SJSA1 (cell line): ENCODE measurements at places on chromosomes 7 and 10.

GRCh38 chr7:123440101-123440548, 94.3 kb downstream of the IQUB start:
- no peak for DNase-seq

GRCh38 chr7:132654150-132654549, 77.9 kb upstream of the PLXNA4 start:
- no peak for DNase-seq

DNA sequence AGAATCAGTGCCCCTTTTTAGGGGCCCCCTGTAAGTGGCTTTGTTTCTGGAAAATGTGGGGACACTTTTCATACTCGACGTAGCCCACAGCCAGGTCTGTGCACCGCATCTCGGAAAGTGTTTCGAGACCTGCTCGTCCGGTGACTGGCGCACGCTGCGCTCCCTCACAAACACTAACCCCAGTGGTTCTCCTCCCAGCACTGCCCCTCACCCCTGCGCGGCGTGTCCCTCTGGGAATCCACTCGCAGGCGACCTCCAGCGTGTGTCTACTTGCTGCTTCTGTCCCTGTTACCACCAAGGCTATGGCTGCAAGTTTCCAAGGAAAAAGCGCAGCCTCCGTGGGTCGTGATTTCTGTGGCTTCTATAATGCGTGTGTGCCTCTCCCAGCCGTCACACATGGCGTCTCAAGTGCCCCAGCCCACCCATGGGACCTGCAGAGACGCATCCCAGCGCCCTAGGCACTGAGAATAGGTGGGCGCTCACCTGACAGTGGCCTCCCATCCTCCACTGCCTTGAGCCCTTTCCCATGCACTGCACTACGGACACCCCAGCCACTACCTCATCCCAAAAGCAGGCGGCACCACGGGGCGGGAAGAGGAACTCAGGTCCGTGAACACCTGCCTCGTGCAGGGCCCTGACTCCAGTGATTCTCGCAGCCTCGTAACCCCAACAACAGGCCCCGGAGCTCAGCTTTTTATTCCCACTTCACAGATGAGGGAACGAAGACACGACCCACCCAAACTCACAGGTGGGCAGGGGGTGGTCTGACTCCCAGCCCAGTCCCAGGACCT, 49.3 kb downstream of the PTPRN2 start:
- DNase-seq = no peak

DNA sequence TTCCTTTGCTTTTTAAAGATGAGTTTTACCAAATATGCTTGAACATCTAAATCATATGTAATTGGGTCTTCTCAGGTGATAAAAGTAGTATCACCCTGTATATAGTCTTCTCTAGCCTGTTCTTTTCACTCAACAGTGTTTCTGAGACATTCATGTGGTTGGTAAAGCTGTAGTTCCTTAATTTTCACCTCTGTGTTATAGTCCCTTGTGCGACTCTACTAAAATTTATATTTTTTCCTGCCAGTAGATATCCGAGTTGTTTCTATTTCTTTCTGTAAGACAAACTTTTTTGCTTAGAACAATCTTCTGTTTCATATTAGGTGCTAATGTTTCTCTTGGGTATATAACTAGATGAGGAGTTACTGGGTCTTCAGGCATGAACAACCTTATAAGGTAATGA, 35.6 kb downstream of the SYPL1 start:
- no peak for DNase-seq

GRCh38 chr7:98520356-98520951, 96.6 kb upstream of the NPTX2 start:
- DNase-seq = no peak

GRCh38 chr10:93813507-93814465, 56.0 kb downstream of the LGI1 start:
- peak; percentile 71 for DNase-seq

- no peak for DNase-seq
Observed at GRCh38 chr10:58399410-58399809, 14.2 kb downstream of the TFAM start.

DNA sequence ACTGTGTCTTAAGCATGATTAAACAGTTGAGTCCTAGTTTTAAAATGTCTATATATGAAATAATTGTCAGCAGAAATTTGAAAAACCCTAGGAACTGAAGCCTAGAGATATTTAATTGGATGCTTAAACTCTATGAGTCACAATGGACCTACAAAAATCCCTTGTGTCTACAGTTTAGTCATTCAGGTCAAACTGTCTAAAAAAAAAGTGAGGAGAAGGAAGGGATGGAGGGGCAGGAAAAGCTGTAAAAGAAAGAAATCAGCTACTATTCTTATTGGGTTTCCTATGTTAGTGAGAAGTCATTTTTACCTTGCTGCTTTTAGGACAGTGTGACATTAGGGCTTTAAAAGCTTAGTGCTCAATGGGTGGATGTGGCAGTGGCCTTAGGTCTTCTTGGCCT, 406.1 kb upstream of the FZD8 start:
- no peak for DNase-seq

DNA sequence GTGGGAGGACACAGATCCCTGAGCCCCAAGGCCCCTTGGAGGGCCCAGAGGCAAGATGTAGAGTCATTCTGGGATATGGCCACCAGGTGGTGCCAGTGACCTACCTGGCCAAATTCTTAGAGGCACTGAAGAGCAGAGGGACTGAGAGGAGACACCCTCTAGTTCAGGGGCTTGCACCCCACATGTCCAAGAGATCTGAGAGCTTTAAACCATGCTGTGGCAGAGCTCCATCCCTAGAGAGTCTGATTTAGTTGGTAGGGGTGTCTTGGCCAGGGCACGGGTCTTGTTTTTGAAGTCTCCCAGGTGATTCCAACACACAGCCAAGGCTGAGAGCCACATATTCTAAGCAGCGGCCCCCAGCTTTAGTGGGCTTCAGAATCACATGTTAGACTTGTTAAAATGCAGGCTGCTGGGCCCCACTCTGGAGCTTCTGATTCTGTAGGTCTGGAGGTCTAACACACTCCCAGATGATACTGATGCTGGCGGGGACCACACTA, 52.5 kb downstream of the PRF1 start:
- peak; percentile 65 for DNase-seq

DNA sequence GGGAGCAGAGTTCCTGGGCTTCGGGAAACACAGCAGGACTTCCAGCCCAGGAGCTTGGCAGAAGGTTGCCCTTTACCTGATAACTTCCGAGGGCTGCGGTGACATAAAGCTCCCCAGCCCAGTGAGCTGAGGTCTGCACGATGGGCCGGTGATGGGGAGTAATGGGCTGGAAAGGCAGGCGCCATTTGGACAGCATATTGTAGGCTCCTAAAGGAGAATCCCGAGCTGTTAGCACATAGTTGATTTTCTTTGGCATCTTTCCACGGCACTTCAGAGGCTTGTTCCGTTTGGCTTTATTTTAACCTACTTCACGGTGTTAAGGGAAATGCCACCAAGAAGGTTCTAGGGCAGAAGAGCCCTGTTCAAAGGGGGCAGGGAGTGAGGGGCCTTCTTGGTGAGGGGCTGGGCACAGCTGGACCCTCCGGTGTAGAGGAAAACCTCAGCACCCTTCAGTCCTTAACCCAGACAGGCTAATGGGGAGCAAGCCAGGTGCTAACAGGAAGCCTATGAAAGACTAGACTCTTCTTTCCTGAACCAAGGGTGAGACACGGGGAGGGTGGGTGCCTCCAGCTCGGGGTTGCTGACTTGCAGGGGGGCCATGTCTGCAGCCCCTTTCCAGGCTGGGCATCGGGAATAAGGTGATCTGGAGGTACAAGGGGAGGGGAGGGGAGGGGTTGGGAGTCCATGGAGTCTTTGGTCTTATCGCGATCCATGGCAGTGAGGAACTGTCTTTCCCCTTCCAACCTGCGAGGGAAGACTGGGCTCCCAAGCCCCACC, 347.7 kb downstream of the GLRX3 start:
- no peak for DNase-seq

GRCh38 chr10:53786236-53786900, 1013.8 kb upstream of the MBL2 start:
- no peak for DNase-seq

GRCh38 chr7:36088553-36088952, 64.5 kb upstream of the EEPD1 start:
- no peak for DNase-seq

- no peak for DNase-seq
Observed at GRCh38 chr7:918441-919113, 35.9 kb downstream of the ADAP1 start.

GRCh38 chr7:4842319-4843064, 19.3 kb downstream of the PAPOLB start:
- DNase-seq = no peak

DNA sequence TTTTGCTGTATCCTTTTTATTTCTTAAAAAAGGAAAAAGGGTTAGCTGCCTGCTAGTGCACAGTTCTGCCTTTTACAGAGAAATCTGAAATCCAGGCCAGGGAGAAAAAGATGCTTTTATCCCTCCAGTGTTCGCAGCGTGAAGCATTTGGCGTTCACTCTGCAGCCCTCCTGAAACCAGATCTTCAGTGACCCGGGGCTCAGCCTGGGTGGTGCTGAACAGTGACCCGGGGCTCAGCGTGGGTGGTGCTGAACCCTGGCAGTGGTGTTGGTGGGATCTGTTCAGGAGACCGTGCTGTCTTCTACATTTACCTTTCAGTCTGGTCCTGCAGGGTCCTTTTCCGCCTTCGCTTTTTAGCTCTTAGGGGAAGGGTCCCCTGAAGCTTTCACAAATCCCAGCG, 164.7 kb upstream of the KLF6 start:
- no peak for DNase-seq

DNA sequence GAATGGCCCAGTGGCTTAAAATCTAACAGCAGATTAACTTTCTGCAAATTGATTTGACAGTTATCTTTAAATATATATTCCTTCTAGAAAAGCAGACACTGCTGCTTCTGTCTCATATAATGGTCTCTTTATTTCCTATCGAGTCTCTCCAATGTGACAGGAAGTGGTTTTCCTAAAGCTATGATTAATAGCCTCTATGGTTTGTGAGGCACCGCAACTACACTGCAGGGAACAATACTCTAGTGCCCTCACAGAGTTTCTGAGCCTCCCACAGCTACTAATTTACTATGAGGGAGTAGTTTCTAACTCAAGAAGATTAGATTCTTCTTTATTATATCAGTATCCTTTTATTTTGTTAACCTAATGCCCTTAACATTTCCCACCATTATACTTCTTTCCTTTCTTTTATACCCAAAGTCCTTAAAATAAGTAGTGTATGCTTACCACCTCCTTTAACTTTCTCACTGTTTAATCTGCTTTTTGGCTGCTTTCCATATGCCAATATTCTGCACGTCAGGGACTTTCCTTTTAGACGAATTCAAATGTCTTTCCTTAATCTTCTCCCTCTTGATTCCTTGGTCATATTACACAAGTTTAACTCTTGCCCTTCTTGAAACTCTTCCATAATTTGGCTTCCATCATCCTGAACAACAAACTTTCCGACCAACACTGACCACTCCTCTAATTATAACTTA, 23.8 kb upstream of the AHR start:
- peak; percentile 79 for DNase-seq

DNA sequence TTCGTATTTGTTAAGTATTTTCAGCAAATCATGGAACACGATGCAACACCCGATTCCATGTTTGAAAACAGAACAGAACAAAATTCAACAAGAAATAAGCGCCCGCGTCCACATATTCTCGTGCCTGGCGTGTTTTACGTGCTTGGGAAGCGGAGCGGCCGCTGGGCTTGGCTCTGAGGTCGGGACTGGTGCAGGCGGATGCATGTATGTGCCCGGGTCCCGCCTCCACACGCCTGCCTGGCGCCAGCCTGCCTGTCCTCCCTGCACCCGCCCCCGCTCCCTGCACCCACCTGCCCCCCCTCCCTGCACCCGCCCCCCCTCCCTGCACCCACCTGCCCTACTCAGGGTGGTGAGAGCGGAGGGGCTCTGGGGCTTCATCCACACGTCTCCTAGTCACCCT, 454.5 kb downstream of the DNAJB6 start:
- DNase-seq = no peak

- DNase-seq = no peak
Observed at GRCh38 chr7:150801946-150802771, 1.6 kb downstream of the TMEM176A start.

DNA sequence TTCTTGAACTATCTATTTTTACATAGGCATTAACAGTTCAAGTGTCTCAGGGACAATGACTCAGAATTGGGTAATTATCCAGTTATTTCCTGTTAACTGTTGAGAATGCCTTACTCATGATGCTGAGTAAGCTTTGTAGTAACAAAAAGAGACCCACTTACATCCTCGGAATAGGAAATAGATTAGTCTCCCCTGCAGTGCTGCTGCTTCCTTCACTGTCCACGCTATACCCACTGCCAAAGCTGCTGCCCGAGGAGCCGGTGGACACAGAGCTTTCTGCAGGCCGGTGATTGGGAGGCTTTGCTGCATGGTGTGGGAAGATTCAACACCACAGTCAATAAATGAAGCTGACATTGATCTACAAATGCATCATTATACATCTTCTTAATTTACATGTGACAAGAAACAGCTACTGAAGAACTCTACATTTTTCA, 357.1 kb downstream of the PCLO start:
- DNase-seq = peak; percentile 72

GRCh38 chr10:103181244-103181643, 11.8 kb downstream of the NT5C2 start:
- DNase-seq = no peak

DNA sequence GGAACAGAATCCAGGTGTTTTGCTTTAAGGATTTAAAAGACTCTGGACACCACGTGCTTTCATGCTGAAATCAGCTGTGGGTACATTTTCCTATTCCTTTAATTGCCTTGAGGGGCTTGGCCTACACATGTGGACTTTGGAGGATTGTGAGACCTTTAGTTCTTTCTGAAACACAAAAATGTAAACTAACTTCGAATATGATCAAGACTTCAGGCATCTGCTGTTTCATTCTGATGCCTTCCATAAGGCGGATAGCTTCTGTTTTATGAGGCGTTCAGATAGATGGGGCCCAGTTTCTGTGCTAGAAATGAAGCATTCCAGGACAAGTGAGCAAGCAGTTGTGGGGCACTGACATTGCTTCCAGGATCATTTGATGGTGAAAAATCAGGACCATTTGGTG, 1.5 kb upstream of the NOBOX start:
- DNase-seq = no peak

GRCh38 chr10:84008878-84009277, 130.4 kb upstream of the GHITM start:
- DNase-seq = peak; percentile 7

DNA sequence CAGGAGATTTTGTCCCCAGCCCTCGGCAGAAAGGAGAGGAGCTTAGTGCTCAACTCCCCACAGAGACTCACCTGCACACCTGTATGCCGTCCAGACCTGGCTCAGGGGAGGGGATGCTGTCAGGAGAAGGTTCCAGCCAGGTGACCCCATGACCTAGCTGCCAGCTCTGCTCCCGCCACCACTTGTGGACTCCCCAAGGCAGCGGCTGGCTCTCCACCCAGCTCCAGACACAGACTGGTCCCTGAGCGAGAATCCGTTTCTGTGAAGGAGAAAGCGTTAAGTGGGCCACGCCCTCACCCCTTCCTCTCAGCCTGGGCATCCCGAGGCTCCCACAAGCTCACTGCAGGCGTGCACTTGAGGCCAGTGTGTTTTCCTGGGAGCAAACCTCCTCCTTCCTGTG, 76.4 kb downstream of the RGS10 start:
- DNase-seq = no peak

DNA sequence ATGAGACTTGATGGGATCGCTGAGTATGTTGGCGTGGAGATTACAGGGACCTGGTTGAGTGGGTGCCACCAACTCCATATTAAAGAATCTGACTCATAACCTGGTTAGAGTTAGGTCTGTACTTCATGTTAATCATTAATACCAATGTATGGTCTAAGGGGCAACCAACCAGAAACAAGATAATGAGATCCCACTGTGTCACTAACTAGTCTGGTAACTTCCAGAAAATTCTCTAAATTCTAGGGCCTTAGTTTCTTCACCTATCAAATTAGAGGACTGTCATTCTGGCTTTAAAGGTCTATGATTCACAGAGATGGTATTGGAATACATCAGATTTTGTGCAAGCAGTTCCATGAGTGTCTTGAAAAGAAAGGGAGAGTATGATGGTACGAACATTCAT, 102.2 kb downstream of the SNX10 start:
- DNase-seq = no peak
